ENCODE measurements at places on chromosomes 6 and 20. TPM values are rescaled to one million over a fixed set of nuclear protein-coding genes. Genes with fewer than 3 reads are reported as not detected.

ZNF292 gene
- 30.4 TPM for total RNA-seq

DNMT3B gene
- total RNA-seq = 0.39 TPM

- no peak for DNase-seq
Measured at GRCh38 chr6:158028876-158029275, 47.2 kb downstream of the SYNJ2 start.

- no peak for DNase-seq
Measured at GRCh38 chr6:98601716-98602115, 232.7 kb upstream of the POU3F2 start.

- DNase-seq = no peak
Measured at GRCh38 chr6:167946007-167946406, 51.5 kb upstream of the KIF25 start.

- no peak for DNase-seq
Measured at GRCh38 chr6:148945301-148946021, 198.6 kb downstream of the UST start.

DNA sequence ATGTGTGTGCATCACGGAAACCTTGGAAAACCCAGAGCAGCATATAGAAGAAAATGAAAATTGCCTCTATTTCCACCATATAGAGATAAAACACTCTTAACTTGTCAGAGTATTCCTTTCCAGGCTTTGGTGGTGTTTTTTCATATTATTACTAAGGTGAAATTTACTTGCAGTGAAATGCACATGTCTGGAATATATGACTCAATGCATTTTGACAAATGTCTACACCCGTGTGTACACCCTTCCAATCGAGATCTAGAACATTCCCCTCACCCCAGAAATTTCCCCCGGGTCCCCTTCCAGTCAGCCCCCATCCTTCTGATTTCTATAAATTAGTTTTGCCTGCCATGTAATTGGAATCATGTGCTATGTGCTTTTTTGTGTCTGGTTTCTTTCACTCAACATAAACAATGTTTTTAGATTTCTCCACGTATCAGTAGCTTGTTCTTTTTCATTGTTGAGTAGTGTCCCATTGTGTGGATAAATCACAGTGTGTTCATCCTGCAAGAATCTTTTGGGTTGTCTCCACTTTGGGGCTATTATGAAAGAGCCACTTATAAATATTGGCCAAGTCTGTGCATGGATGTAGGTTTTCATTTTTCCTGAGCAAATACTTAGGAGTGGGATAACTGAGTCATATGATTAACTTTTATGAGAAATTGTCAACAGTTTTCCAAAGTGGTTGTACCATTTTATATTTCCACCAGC, 19.9 kb upstream of the PREX1 start:
- no peak for DNase-seq

Data from mesenteric fat pad (tissue), 1 donor.